ENCODE measurements at places on chromosomes 3 and 15.

GRCh38 chr3:170524073-170524472, 61.8 kb downstream of the SLC7A14 start:
- no peak for DNase-seq

DNA sequence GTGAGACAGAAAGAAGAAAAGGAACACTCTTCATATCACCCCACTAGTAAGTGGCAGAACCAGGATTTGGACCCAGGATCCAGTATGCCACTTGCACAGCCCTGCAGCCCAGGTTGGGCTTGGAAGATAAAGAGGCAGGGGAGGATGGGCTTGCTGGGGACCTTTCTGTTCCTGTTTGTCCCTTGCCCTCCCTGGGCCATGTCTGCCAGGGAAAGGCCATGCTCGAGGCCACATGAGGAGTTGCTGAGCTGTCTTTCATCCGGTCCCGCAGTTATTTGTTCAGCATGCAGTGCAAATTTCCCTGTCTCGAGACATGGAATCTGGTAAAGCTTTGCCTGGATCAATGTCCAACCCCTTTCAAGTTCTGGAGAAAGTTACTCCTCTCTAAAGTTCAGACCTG, 116.0 kb upstream of the MRPS22 start:
- DNase-seq, result no peak

GRCh38 chr15:80308002-80308401, 56.0 kb upstream of the CTXND1 start:
- DNase-seq, result no peak

- DNase-seq, result no peak
Measured at GRCh38 chr3:85170646-85171045, 211.9 kb downstream of the CADM2 start.

- no peak for DNase-seq
Measured at GRCh38 chr15:25766417-25766816, 96.7 kb downstream of the ATP10A start.

DNA sequence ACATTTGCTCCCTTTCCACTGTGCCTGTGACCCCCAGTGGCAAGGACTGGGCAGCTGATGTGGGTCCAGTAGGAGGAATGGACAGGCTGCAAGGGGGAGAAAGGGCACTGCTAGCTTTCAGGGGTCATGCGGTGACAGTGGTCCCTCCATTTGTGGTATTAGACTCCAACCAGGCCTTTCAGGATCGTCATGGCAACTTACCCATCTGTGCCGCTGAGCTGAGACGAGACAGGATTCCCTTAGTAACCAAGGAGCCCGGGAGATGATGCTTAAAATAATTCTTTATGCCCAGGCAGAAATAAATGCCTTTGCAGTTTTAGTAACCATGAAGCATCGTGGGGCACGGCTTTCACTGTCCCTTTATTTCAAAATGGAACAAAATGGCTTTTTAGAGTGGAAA, 15.9 kb upstream of the MRPL3 start:
- DNase-seq, result no peak

DNA sequence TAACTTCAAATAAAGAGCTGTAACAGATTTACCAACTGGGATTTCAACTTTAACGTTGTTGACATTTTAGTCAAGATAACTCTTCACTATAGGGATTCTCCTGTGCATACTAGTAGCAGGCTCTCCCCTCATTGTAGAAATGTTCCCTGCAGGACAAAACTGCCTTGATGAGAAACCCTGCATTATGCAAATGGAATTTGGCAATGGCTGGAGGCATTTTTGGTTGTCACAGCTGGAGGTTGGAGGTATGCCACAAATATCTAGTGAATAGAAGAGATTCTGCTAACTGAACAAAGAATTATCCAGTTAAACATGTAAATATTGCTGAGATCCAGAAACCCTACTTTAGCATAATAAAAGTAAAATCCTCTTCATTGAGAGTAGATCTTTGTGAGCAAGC, 928.8 kb upstream of the ALCAM start:
- no peak for DNase-seq

All from stimulated activated CD4-positive, alpha-beta T cell treated with anti-CD3 and anti-CD28 coated beads, Interleukin-4, amount 100 ng/mL, for 24 hours (primary cell).